MV-4-11 (cell line): ENCODE measurements at places on chromosomes 5 and 9.

- no peak for DNase-seq
These were observed 213.5 kb downstream of the DENND1A start for GRCh38 chr9:123716339-123716945.

GRCh38 chr9:136395345-136396218 is 4.4 kb downstream of the SNAPC4 start:
- no peak for DNase-seq

GRCh38 chr9:35882263-35882848 is 12.2 kb upstream of the OR13J1 start:
- peak; percentile 7 for DNase-seq

DNA sequence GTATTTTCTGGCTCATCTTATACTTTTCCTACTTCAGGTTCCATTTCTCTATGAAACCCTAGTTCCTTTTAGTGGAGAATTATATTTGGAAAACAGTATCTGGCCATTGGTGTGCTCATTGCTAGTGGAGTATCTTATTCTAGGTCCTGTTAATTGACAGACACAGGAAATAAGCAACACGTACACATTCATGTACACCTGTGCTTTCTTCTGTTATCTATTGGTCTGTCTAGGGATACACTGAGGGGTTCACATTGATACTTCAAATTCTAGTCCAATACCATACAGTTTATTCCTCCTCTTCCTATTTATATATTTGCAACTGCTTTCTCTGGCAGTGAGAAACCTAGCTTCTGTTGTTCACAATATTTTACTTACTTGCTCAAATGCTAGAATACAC is 110.2 kb downstream of the FER start:
- no peak for DNase-seq

GRCh38 chr9:83451308-83451707 is 86.9 kb downstream of the FRMD3 start:
- no peak for DNase-seq

DNA sequence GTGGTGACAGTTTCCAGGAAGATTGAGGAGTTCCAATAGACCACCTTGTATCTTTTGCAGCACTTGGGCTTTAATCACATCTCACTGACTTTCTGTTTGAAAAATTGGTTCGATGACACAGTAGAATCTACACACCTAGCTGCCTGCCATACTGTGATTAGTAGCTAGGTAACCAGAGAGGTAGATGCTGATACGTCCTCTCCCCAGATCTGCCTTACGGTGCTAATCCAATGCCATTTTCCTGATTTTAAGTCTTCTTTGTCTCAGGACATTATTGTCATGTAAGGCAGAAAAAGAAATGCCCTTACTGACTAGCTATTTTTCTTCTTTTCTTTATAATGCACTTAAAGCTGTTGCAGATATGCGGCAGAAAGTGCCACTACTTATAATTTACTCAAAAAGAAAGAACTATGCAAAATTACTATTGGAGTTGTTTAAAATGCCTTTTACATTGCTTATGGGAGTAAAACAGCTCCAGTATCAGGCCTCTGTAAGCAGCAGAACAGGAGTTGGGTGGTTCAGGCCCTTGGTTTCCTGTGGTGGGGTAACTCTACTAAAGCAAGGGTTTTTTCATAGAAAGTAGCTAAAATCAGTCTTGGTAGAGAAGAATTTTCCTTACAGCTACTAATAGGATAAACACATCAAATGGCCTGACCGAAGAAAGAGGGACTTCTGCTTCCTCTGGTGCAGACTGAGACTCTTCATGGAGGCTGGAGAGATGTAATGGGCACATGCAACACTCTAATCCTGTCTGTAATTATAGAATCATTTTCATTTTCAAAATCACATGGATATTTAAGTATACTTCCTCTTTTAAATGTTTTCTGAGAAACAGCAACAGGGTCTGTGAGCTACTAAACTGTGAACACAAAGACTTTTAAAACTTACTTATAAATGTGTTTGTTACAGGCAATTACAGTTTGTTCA is 177.2 kb downstream of the MAPKAP1 start:
- DNase-seq, result peak; percentile 87

DNA sequence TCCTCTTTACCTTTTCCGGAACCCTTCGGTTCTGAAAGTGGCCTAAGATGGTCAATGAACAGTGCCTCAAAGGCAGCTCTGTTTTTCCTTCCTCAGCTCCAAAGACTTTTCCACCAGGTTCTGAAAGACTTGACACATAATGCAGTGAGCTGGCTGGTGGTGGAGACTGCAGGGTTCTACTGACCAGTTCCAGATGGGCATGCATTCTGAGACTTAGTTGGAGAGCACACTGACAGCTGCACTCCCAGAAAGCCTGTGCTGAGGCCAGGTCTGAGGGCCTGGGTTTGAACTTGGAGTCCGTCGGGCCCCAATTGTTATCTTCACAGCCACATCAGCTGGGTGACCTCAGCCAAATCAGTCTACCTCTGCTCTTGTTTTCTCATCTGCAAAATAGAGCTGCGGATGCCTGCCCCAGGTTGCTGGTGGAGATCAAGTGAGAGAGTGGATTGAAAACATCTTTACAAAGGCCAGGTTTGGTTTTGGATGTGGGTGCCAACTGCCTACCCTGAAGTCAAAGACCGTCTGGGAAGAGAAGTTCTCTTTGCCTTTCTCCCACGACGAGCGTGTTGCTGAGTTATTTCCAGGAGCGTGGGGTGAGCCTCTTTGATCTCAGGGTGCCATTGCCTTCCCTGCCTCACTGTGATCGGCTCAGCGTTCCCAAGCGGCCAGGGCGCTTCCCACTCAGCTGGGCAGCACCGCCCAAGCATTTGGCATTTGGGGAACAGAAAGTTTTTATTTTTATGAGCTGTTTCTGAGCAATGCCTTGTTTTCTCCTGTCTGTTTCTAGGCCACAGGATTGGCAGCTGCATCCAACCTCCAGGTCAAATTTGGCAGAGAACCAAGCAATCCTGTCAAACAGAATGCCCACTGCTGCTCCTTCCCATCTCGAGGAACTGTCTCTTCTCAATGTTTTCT is 54.9 kb downstream of the RAD23B start:
- DNase-seq, result peak; percentile 8

- peak; percentile 72 for DNase-seq
These were observed 75.8 kb upstream of the IER5L start for GRCh38 chr9:129253803-129254381.

- no peak for DNase-seq
These were observed 29.7 kb downstream of the SARDH start for GRCh38 chr9:133708246-133709014.

- DNase-seq, result no peak
These were observed 77.0 kb upstream of the SMARCA2 start for GRCh38 chr9:1938135-1938534.

DNA sequence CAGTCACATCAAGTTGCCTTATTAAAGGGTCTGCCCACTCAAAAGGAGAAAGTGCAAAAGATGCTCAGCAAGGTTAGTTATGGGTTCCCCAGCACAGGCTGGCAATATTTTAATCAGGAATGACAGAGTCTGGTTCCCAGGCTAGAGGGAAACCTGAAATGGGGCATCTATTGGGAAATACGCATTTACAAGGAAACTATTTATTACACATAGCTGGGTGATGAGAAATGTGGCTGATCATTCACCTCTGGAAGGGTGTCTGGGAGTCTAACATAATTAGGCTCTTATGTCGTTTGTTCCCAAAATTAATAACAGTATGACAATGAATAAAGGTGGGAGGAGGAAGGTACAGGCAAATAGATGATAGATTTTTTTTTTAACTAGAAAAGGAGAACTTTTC is 314.7 kb downstream of the ENC1 start:
- DNase-seq, result no peak

- no peak for DNase-seq
These were observed 13.2 kb downstream of the SEMA4D start for GRCh38 chr9:89484475-89485404.

GRCh38 chr5:181173420-181174342 is 26.3 kb downstream of the OR2V2 start:
- no peak for DNase-seq

GRCh38 chr9:73050887-73051550 is 98.2 kb upstream of the ALDH1A1 start:
- no peak for DNase-seq

- peak; percentile 93 for DNase-seq
These were observed 52.7 kb upstream of the ERCC6L2 start for GRCh38 chr9:95822583-95823431.

- no peak for DNase-seq
These were observed 2.6 kb upstream of the CCL27 start for GRCh38 chr9:34665067-34665380.

GRCh38 chr9:86580688-86581087 is 226.5 kb upstream of the TUT7 start:
- no peak for DNase-seq

GRCh38 chr9:111983484-111983908 is 86.9 kb downstream of the UGCG start:
- DNase-seq, result peak; percentile 84

DNA sequence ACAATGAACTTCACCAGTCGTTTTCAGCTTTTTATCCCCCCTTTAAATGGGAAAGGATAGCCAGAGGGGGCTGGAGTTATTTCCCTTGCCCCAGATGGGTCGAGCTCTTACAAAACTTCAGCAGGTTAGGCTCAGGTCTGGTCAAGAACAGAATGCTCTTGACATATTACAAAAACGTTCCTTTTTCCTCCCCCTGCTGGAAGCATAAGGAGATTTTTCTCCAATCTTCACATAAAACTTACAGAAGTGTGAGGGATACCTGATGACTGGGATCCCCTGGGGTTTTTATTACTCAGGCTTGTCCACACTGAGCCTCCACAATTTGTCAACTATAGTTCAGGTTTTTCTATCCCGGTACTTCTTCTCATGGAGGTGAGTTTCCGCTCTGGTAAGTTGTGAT is 60.8 kb downstream of the CSF2 start:
- DNase-seq, result peak; percentile 27

GRCh38 chr5:74185599-74185998 is 454.9 kb downstream of the ENC1 start:
- no peak for DNase-seq

DNA sequence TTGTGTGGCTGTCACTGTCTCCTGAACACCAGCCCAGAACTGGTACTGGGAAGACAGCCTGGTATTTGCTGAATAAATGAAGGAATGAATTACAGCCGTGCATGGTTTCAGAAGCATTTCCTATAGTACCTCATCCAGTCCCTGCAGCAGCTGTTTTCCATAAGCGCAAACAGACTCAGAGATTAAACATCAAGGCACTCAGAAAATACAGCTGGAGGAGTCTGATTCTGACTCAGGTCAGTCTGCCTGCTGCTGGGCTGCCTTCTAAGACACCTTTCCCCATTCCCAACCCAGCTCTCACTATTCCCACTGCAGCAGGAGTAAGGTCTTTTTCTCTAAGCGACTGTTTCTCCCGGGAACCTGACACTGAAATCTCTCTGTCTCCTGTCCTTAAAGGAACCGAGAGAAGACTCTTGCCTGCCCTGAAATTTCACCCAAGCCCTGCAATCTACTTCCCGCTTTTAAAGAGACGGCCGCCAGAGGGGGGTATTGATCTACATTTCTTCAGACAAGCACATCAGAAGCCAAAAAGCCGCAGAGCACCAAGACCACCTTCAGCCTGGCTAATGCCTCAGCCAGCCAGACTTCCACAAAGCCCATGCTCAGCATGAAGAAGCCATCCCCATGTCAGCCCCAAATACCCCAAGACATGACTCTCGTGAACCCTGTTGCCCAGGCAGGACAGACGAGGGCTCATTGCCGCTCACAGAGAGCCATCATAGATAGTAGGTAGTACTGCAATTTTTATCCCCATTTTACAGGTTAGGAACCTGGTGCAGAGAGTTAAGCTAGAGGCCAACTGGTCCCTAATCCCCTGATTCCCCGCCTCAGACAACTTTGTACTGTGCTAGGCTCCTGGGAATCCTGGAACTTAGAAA is 5.4 kb upstream of the FOXI1 start:
- DNase-seq, result peak; percentile 72

DNA sequence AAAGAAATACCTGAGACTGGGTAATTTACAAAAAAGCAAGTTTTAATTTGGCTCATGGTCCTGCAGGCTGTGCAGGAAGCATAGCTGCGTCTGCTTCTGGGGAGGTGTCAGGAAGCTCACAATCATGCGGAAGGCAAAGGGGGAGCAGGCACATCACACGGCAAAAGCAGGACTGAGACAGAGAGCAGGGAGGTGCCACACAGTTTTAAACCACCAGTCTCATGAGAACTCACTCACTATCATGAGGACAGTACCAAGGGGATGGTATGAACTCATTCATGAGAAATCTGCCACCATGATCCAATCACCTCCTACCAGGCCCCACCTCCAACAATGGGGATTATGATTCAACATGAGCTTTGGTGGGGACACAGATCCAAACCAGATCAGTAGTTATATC is 96.2 kb downstream of the OSTF1 start:
- DNase-seq, result no peak

DNA sequence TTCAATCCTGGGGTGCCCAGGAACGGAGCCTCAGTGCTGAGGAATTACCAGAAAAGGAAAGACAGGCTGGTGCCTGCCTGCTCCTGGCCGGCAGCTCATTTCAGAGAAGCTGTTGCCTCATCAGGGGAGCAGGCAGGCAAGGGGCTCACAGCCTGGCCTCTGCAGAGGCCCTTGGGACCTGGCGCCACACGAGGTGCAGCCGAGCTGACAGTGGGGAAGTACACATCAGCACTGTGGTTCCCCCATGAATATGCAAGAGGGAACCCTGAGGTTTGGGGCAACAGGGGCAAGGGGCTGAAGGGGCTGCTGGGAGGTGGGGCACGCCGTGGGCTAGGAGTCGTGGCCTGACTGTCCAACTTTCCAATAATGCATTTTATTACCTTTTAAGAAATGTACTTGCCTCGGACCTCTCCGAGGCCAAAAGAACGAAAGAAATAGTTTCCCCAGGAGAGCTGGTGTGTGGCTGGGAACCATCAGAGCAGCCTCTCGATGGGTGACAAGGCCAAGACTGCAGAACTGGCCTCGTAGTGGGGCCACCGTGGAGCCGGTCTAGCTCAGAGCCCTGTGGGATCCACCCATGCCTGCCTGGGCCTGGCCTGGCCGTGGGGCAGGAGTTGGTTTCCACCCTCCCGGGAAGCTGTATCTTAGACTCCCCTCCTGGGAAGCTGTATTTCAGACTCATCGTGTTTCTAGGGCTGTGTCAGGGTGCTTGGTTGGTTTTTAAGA is 198.6 kb downstream of the PAX5 start:
- peak; percentile 57 for DNase-seq

GRCh38 chr9:128416014-128416413 is 4.6 kb upstream of the CERCAM start:
- DNase-seq, result no peak

- DNase-seq, result no peak
These were observed 11.3 kb downstream of the STOM start for GRCh38 chr9:121358751-121359150.
